ENCODE measurements at places on chromosomes 16 and 17. TPM values are rescaled to one million over a fixed set of nuclear protein-coding genes. Genes with fewer than 3 reads are reported as not detected.

DNA sequence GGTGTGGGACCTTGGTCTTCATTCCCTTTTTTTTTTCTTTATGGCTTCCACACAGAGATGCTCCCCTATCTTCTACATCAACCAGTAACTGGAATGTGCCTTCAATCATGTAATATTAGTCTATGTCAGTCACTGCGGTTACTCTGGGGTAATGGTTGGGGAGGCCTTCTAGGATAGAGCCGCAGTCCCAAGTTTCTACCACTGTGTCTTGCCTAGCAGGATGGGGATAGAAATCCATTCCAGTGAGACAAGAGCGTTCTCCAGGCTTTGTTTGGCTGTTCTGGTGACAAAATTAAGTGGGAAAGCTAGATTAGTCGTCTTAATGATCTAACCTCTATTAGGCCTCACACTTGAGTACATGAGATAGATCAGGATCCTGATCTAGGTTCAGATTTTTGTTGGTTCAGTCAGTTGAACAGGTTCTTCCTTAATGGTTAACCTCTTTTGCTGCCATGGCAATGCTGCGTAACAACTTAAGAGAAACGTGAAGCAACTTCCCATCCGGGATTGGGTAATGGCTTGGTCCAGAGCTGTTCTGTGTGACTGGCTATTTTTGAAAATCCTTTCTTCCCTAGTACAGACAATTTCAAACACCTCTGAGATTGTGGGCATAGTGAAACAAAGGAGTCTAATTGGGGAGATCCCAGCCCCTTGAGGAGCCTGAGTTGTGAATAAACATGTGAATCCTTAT is 8.7 kb downstream of the MSL1 start:
- peak overlapping the region; percentile 55 for H3K4me3 ChIP-seq
- no peaks in the 10 kb centered on the region for H3K27me3 ChIP-seq
- peaks cover 39% of the 10 kb centered on the region for H3K4me1 ChIP-seq

DNA sequence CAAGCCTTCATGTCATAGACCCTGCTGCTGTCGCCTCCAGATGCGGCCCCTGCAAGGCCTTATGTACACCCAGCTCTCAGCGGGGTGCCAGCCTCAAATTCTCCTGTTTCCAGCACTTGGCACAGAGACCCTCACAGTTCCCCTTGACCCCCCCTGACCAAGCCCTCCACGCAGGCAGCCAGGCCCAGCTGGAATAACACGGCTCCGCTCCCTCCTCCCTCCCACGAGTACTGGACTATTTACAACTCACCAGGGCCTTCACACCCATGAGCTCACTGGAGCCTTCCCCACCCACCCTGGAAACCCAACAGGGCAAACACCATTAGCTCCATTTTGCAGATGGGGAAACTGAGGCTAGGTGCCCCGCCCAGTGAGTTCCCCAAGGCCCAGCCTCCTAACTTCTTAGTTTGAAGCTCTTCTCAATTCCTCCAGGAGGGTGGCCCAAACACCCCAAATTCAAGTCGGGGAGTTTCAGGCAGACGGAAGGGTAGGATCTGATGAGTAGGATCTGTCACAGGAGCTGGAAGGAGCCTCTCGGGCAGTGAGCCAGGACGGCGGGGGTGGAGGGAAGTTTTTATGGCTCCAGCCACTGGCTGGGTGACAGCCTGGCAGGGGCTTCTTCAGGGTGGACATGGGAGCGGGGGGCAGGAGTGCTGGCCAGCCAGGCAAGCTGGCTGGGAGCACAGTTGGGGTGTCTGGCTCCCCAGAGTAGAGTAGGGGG is 17.5 kb upstream of the DLX4 start:
- no peak for DNase-seq
- H3K4me3 ChIP-seq, result no peak overlapping the region
- no peaks in the 10 kb centered on the region for H3K36me3 ChIP-seq
- H3K27me3 ChIP-seq, result peaks cover 49% of the 10 kb centered on the region
- H3K4me1 ChIP-seq, result no peaks in the 10 kb centered on the region

DNA sequence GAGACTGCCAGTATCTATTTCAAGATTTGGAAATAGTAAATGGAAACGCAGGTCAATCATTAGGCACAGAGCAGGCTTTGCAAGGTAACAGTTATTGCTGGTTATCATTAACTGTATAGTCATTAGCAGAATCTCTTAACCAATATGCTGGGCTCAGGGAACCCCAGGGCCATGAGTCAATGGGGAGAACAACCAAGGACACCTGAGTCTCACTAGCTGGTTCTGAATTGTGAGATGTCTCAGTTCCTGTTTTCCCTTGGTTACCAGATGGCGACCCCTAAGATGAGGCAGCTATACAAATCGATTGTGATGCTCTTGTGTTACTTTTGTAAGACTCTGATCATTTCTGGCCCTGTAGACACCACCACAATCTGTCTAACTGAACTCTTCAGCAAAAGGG is 385.3 kb downstream of the HAPSTR1 start:
- DNase-seq, result no peak
- H3K36me3 ChIP-seq, result no peaks in the 10 kb centered on the region
- H3K27me3 ChIP-seq, result no peaks in the 10 kb centered on the region

DNA sequence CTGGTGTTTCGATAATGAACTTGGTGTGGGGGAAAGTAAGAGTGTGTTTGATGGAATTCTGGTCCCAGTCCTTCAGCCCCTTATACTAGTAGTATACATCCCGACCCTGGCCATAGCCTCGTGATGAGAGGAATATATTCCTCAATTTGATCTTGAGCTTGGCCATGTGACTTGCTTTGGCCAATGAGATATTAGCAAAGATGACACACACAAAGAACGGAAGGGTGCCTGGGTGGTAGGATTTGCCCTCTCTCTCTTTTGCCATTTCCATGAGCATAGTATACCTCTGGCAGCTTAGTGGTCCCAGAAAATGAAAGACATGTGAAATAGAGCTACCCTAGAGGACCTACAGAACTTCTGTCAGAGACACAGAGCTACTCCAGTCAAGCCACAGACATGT is 2.9 kb upstream of the EMP2 start:
- peaks cover 53% of the 10 kb centered on the region for H3K27me3 ChIP-seq
- H3K36me3 ChIP-seq, result no peaks in the 10 kb centered on the region
- no peak for DNase-seq

SMTNL2 gene
- not detected for polyA plus RNA-seq

DNA sequence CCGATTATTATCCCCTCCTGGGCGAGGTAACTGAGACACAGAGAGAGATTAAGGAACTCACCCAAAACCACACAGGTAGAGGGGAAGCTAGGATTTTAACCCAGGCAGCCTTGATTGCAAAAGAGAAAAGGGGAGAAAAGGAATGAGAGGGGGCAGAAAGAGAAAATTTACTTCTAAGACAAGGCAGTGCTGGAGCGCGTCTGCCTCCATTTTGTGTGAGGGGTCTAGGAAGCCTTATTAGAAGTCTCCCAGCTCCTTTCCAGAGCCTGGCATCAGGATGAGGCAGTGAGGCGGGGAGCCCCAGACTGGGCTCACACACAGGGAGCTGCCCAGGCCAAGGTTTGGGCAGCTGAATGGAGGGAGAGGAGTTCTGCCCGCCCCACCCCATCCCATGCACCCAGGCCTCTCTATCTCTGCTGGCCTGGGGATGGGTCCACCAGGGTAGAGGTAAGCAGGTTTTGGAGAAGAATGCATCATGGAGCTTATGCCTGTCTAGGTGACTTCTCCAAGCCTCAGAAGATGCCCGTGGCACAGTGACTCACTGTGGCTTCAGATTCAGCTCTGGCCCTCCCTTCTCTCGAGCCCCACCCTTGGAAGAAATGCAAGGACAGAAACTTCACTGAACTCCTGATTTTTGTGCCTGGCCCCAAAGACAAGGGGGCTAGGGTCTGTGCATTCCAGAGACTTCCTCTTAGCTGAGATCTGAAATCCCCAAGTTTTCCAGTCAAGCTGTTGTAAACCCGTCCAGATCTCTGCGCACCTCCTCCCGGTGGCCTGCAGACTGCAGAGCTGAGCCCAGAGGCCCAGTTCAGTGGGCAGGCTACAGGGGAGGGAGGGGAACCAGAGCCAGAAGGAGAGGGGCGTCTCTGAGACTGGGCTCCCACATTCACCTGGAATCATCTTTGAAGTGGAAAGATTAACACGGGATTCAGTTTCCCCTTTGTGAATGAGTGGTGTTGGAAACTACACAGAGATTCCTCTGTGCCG is 95.1 kb upstream of the CDH5 start:
- H3K36me3 ChIP-seq, result no peaks in the 10 kb centered on the region
- H3K27me3 ChIP-seq, result peaks cover 4% of the 10 kb centered on the region
- no peak overlapping the region for H3K4me3 ChIP-seq
- no peak for DNase-seq

DNA sequence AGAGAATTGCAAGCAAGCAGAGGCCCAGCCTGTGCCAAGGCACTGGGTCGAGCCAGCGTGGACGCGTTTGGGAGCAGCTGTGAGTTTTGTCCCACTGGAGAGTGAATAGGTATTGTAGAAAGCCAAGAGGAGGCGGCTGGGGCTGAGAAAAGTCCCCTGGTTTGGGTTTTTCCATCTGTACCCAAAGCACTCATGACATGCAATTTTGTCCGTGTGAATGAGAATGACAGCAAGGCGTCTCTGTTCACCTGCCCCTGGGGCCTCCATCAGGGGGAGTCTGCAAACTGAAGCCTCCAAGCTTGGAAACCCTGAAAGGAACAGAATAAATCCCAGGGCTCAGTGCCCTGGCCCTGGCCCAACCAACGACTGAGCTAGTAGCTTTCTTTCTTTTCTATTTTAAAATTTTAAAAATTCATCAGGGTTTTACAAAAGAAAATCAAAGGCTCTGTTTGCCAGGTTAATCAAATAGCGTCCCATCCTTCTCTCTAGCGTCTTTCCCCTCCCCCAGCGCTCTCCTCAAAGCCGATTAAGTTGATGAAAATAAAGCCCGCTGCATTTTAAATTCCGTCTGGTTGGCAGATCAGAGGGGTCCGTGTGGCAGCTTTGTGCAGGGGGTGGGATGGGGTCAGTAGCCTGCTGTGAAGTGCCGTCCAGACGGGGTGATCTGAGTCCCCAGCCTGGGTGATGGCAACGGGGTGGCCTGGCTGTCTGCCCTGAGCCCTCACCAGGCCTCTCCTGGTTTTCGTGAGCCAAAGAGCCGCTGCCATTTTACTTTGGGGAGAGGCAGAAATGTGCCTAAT is 171.0 kb downstream of the KATNIP start:
- no peak overlapping the region for H3K4me3 ChIP-seq
- H3K27ac ChIP-seq, result no peak overlapping the region
- H3K4me1 ChIP-seq, result no peaks in the 10 kb centered on the region

CCL1 gene
- polyA plus RNA-seq, result not detected

MT1F gene
- 13.6 TPM for polyA plus RNA-seq
